ENCODE measurements at places on chromosomes 11 and 22.

DNA sequence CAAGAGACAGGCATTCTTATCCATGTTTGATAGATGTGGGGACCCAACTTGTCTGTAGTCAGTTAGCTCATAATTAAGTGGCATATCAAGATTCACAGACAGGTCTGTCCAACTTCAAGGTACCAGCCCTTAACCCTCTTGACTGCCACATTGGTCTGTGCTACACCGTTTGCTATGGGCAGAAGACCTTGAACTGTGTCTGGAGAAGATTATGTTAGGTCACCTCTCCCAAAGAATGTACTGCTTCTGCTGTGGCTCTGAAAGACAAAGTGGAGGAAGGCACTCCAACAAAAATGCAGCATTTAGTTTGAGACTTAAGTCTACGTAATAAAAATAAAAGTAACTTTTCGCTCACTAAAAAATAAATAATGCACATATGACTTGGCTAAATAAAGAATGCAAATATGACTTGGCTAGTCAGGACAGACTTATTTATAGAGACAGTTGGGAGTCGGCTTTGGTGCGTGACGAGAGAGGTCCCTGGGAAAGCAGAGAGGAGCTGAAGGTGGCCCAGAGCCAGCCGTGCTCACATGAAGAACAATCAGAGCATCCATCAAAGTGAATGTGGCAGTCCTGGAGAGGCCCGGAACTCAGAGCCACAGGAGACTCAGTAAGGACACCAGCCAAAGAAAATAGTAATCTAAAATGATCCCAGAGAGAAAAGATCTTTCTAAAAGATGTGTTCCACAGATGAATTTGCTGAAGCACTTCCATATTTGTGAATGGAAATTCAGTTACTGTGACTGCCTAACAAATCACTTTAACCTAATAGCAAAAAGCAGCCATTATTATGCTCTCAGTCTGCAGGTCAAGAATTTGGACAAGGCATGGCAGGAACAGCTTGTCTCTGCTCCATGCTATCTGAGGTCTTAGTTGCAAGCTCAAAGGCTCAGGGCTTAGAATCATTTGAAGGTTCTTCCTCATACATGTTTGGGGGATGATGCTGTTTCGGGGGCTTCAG lies 35.0 kb downstream of the CWC15 start:
- no peak for DNase-seq

DNA sequence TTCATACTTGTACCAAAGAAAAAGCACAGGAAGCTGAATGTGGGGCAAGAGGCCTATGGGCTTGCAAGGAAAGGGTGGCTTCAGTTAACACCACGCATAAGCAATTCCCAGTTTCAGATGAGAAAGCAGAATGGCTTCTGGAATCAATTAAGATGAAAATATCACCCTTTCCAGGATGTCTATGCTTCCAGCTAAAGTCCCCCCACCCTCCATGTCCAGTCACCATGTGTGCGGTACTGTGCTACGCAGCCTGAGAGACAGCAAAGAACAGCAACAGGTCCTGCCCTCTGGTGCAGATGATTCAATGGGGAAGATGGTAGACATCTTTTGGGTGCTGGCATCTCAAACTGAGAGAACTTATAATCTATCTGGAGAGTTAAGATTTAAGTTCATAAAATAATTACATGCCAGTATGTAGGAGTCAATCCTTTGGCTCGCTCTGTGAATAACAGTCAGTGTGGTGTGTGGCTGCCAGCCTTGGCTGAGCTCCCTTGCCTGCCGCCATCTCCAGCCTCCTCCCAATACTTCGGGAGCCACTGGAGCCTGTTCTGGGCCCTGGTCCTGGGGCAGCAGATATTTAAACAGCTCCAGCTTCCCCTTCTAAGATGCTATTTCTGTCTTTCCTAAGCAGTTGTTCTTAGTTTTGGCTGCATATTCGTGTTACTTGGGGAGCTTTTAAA lies 44.5 kb downstream of the ME3 start:
- no peak for DNase-seq

DNA sequence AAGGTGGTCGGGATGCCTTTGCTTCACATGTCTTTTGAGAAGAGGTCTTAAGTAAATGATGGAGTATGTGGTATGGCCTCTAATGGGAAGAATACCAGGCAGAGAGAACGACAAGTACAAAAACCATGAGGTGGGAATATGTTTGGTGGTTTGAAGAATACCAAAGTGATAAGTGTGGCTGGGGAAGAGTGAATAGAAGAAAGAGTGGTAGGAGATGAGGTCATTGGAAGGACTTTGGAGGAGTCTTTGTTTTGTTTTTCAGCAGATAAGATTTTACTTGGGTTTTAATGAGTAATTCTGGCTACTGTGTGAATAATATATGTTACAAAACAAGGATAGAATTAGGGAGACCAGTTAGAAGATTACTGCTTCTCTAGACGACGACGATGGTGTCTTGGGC lies 515.4 kb downstream of the RAB38 start:
- no peak for DNase-seq

DNA sequence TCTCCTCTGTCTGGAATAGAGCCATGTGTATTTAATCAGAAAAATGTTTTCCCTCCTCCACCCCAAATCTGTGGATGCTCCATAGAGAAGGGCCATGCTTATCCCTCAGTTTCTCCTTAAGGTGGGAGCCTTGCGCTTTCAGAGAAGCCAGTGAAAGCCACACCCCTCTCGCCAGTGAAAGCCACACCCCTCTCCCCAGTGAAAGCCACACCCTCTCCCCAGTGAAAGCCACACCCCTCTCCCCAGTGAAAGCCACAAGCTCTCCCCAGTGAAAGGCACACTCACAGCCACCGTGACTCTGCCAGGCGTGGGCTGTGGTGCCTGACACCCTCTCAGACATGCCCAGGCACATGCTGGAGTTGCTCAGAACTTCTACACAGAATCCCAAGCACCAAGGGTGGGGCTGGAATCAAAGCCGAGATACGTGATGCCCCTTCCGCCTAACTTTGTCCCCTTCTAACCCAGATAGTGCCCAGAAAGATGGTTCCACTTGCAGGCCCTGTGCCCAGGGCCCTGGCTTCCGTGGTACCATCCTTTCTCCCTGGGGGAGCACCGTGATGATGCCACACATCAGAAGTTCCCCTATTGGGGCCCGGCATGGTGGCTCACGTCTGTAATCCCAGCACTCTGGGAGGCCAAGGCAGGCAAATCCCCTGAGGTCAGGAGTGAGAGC lies 16.5 kb upstream of the PRR5 start:
- DNase-seq = peak; percentile 91

DNA sequence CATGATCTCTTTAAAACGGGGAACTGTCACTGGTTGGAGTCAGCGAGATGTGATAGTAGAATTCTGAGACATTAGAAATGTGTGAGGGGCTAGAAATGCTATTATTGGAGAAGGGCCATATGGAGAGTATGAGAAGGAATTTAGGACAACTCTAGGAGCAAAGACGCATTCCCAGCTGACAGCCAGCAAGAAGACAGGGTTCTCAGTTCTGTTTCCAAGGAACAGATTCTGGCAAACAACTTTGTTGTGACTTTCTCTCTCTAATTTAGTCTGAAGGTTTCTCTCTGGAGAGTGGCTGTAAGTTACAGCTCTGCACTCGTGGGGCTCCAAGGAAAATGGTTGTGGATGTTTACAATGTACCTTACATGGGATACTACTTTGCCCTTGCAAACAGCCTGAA lies 876.3 kb downstream of the FAM181B start:
- no peak for DNase-seq

- no peak for DNase-seq
Observed at GRCh38 chr11:114160894-114161293, 101.4 kb downstream of the ZBTB16 start.

DNA sequence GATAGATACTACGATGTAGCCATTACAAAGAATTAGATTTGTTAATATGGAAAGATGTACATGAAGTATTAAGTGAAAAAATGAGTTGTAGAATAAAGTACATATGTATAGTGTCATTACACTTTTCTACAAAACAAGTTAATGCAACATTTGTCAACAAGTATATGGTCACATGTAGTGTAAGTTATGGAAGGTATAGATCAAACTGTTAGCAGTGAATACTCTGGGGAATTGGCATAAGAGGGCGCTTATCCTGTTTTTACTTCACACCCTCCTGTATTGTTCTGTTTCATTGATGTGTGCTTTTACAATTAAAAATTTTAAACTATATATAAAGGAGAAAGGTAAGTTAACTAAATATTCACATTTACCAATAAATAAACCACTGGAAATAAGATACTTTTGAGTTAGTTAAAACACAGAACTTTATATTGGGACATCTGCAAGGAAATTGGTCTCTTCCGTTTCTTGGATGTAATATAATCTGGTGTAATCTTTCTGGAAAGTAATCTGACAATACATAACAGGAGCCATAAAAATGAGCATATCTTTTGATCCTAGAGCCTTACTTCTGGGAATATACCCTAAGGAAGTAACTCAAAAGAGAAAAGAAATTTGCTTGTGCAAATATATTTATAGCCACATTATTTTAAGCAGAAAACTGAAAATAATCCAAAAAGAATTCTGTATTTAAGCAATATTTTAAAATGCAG lies 34.5 kb downstream of the CSTPP1 start:
- DNase-seq = no peak

- DNase-seq = no peak
Observed at GRCh38 chr22:38383417-38383816, 66.2 kb upstream of the CSNK1E start.

- DNase-seq = peak; percentile 29
Observed at GRCh38 chr11:63866211-63866610, 27.3 kb downstream of the MARK2 start.

GRCh38 chr11:10488934-10489691 lies 34.0 kb downstream of the AMPD3 start:
- peak; percentile 32 for DNase-seq

All from hematopoietic multipotent progenitor cell treated with erythropoietin and hydrocortisone succinate and interleukin-3 and kit ligand, for 15 days (in vitro differentiated cells).